HCEC 1CT (cell line): ENCODE measurements at places on chromosomes 4 and X.
A peak's percentile ranks its signal among the peaks of the same experiment; 100 is the strongest.

DNA sequence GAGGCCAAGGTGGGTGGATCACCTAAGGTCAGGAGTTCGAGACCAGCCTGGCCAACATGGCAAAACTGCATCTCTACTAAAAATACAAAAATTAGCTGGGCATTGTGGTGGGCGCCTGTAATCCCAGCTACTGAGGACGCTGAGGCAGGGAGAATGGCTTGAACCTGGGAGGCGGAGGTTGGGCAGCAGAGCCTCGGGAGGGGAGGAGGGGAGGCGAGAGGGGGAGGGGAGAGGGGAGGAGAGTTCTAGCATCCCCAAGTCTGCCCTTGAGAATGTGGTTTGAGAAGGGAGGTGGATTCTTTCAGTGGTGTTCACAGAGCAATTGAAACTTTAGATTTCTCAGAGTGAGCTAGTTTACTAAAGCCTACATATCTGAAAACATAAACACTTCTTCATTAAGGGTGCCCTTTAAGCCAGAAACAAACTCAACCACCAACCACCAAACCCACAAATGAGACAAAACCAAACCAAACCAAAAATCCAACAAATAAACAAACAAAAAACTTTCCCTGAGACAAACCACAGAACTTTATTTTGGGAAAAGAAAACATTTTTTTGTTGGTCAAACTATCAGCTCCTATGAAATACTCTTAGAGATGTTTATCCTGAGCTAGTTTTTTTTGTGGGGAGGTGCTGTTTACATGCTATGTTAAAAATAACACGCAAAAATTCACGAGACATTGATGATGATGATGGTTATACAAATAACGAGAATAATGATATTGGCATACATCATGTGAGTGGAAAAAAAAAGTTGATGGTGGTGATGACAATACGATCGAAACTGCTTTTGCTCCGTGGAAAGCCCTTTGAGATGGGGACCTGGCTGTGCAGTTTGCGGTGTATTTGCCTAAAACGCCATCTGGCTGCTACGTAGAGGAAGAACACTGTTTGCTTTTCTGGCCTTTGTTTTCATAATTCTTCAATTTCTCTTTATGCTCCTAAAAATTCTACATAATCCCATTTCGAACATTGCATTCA is 98.2 kb upstream of the PRKX start:
- peak; percentile 40 for DNase-seq

DNA sequence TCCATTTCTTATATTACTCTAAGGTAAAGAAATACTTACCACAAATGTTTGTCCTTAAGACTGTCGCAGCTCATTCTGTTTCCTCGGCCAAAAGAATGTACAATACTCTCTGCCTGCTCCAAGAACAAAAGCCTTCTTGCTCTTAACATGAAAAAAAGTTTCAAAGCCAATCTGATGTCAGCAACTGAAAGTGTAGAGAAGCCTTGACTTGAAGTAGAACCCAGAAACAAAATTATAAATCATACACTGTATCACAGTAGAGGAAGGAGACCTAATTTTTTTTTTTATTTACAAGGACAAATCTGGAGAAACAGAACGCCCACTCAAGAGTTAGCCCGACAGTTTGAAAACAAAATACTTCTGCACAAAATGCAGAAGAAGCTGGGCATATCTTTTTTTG is at the start of gene MCF2:
Gene MCF2 (minus strand): TSS at position 101 of the 400 bp plus-strand sequence. CDS start 56,423 bp downstream, outside the sequence.
- DNase-seq = no peak

DNA sequence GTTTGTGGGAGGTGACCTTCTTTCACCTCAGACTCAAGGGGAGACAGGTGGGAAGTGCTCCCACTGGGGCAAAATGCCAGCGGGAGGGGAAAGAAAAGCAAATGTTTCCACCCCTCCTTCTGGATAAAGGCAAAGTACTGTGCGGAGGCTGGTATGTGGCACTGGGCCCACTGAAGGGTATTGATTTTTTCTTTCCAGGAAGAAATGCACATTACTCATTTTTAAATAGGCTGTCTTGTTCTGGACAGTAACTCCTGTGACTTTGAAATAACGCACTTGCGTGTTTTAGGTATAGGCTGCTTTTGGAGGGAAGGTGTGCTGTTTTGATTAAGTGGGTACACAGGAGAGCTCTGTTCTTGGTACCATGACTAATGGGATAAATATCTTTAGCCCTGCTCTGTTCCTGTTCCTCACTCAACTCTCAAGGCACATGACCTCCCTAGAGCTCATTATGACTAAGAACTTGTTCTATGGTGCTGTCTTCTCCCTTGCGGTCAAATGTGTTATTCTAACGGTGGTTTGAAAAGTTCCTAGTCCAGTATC is 40.7 kb upstream of the MBTPS2 start:
- peak; percentile 24 for DNase-seq

DNA sequence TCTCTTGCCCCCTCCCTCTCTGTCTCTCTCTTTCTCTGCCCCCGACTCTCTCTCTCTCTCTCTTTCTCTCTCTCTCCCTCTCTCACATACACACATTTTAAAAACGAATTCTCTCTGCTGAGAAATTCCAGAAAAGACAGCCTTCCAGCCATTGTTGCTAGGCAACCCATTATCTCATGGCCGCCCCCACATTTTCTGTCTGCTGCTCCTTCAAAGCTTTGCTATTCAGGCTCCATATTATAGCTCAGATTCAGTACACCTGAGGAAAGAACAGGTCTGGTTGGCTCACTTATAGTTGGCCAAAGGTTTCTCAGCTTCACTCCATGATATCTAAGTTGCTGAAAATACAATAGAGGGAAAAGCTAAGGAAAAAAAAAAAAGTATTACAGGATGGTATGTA is 174.4 kb upstream of the RADX start:
- no peak for DNase-seq

GRCh38 chrX:134443020-134443419 is 16.9 kb upstream of the HPRT1 start:
- DNase-seq = no peak

- DNase-seq = no peak
Measured at GRCh38 chr4:128670513-128670912, 139.0 kb upstream of the JADE1 start.

GRCh38 chrX:104972737-104973136 is 247.8 kb downstream of the TEX13A start:
- DNase-seq = no peak

DNA sequence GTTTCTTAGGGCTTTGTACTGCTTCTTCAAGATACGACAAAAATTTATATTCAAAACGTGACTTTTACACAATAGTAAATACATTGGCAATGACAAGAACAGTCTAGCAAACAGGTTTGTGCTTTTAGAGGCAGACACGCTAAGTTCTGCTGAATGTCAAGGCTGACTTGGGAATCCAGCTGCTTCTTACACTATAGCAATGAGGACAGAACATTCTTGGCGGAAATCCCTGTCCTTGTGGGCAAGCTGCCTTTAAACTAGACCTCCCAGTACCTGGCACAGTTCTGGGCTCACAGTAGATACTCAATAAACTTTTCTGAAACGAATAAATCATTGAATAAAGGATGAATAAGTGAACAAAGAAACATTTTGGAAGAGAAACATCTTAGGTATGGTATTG is 148.2 kb downstream of the RASL11B start:
- no peak for DNase-seq

GRCh38 chr4:143127621-143128020 is 57.1 kb upstream of the USP38 start:
- no peak for DNase-seq

DNA sequence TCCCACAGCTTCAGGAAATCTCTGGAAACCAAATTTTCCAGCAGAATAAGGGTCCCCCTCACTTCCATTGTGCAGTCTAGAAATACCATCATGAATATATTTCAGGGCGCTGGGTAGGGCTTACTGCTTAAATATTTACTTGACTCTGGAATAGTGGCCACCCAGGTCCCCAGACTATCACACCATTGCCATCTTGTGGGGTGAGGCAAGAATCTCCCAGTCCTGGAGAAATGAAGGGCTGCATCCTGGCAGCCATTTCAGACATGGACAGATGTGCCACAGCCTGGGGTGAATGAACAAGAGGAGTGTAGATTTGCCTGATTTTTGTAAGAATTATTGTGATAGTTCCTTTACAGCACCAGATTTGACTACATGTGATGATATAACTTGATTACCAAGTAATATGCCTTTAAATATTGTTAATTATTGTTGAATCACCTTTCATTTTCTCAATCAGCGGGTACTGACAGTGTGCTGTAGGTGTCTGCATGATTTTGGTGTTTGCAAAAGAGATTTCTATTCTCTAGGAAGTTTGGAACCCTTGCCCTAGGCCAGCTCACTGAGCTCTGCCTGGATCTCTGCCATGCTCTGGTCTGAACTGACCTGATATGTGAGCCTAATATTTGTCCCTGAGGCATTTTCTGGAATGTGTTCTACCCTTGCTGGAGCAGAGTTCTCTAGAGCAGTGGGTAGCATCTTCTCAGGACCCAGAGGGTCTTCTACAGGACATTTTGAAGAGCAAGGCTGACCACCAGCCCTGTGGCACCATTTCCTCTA is 183.4 kb downstream of the KIT start:
- peak; percentile 6 for DNase-seq

- no peak for DNase-seq
Measured at GRCh38 chr4:11503166-11503565, 74.5 kb upstream of the HS3ST1 start.

GRCh38 chrX:38166478-38167083 is 54.1 kb downstream of the SRPX start:
- DNase-seq = peak; percentile 3

GRCh38 chrX:1389993-1390285 is 2.0 kb downstream of the SLC25A6 start:
- no peak for DNase-seq

GRCh38 chr4:137660211-137660610 is 127.9 kb upstream of the PCDH18 start:
- DNase-seq = peak; percentile 18

- no peak for DNase-seq
Measured at GRCh38 chrX:55702671-55703070, 14.9 kb upstream of the RRAGB start.

DNA sequence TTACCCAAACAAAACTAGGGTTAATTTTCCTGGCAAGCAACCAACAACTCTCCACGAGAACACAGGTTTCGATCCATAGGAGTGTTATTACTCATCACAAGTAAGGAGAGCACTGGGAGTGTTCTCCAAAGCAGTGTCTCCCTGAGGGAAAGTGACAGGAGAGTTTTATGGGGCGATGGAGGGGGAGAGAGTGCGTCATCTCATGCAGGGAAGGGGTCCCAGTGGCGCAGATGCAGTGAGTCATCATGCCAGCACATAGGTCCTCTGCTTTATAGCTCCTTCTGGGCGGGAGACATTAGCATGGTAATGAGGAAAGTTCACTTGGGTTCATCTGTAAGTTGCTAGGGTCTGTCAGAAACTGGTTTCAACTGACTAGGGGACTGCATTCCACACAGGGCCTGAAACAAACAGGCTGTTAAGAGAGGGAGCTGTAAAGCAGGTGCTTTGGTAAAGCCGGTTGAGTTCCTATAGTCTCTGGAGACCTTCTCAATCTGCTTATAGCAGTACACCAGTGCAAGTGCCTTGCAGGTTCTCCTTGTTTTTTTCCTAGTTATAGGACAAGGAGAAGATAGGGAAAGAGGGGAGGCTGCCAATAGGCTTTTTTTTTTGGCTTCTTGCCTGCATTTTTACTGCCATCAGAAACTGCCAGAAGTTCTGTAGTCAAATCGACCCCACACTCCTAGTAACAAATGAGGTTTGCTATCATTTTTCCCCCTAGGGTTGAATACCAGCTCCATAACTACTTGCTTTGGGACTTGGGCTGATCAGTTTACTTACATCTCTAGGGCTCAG is 12.8 kb upstream of the BOD1L1 start:
- peak; percentile 16 for DNase-seq

DNA sequence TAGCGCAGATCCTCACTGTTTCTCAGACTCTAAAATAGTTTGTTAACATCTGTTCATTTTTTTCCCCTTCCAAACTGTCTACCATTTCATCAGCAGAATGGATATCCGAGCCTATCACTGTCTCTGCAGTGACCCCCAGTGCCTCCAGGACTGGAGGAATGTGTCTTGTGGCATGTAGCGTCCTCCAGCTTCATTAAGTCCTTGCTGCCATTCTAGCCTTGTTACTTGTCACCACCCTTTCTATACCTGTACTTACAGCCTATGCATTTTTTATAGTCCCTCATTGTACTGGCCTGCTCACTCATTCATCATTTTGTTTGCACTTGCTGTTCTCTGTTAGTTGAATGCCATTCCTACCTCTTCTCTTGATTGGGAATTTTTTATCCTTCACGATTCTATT is 179.1 kb downstream of the BMPR1B start:
- no peak for DNase-seq

- DNase-seq = no peak
Measured at GRCh38 chr4:152468408-152468807, 67.5 kb downstream of the FBXW7 start.

GRCh38 chr4:59925290-59925689 is 1274.8 kb upstream of the ADGRL3 start:
- no peak for DNase-seq

- no peak for DNase-seq
Measured at GRCh38 chrX:101029665-101030064, 22.2 kb downstream of the TRMT2B start.

GRCh38 chr4:186475202-186475601 is 80.2 kb downstream of the MTNR1A start:
- DNase-seq = no peak

DNA sequence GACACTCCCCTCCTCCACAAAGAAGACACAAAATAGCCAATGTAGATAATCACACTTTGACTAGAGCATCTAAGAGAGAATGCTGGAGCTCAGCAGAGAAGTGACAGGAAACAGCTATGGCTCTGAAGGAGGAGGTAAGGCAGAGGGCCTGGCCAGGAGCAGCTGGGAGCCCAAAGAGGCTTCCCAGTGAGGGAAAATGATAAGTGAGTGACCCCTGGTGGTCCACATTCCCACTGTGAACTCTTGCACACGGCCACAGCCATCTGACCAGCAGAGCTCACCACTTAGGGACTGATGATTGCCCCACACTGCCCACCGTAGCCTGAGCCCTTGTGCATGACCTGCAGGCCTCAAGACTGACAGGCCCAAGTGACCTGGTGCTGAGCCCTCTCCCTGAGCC is 162.7 kb upstream of the GALNTL6 start:
- no peak for DNase-seq

DNA sequence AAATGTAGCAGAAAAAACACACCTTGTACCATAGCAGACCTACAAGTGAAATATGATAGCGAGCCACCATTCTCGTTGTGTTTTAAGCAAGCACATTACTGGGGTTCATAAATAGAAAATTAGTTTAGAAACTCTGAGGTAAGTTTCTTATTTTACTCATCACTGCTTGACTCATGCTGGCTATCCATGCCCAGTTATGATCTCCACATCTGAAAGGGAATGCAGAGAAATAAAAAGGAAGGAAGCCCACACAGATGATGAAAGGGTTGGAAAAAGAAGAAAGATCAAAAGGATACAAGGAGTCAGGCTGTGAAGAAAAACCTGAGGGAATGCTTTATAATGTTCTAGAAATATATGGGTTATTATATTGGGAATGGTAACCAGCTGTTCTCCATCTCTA is 54.5 kb downstream of the CAMK2D start:
- DNase-seq = peak; percentile 41

DNA sequence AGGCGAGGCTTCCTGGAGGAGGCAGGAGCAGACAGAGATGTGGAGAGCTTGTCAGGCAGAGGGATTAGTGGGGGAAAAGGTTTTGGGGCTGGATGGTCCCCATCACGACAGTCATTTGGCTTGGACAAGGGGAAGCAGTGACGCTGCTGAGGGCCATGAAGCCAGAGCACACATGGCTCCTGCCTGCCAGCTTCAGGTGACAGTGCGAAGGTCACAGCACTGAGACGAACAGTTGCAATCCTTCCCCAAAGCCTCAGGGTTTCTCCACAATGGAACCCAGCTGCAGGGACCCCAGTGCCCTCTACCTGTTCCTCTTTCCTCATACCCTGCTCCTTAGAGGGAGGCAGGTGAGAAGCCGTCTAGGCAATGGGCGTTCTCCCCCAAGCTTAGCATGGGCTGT is 110.3 kb downstream of the DRD5 start:
- no peak for DNase-seq
